DND-41 (cell line): ENCODE measurements at places on chromosomes 16 and 17.

GRCh38 chr17:350706-351448 is 1.7 kb downstream of the RPH3AL start:
- no peak for DNase-seq

- DNase-seq = no peak
Measured at GRCh38 chr16:66975302-66975893, 13.0 kb upstream of the CES4A start.

- no peak for DNase-seq
Measured at GRCh38 chr17:61415374-61416210, 15.9 kb downstream of the TBX2 start.

DNA sequence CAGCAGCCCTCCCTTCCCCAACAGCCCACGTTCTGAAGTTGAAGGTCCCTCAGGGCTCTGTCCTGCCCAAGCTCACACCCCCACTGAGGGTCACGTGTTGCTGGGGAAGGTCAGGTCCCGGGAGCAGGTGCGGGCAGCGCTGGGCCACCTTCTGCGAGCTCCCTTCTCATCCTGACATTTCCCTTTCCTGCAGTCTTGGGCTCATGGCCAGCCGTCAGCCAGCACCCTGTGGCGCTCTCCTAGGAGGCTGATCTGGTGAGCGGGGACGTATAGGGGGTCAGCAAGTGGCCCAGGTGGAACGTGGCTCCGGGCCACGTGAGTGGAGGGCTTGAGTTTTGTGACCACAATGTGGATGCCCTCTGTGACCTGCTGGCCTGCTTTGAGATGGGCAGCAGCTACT is 73.4 kb downstream of the RAP1GAP2 start:
- DNase-seq = no peak

DNA sequence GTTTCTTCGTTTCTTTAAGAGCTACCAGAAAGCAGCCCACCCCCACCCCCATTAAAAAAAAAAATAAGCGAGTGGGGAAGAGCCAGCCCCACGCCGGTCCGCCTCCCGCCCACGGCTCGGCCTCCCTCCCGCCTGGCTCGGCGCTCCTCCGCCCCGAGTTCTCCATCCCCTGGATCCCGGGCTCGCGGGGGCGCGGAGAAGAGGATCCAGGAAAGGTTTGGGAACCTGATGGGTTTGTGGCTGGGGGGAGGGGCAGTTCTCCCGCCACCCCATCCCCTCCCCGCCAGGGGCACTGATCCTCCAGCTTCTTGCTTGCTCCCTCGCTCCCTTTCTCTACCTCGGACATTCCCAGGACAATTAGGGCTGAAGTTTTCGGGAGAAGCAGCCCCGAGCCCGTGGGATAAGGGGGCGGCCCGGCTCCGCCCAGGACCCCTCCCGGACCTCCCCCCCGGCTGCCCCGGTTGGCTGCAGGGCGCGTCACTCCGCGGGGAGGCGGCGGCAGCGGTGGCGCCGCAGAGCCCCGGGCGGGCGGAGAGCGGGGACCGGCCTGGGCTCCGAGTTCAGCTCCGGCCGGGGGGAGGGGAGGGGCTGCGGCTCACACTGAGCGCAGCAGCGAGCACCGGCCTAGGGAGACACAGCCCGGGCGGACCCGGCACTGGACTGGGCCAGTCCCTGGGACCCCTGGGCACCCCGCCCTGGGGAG is 1.0 kb upstream of the SALL1 start:
- DNase-seq = no peak

GRCh38 chr16:86510465-86511261 is at the start of gene FOXF1:
Gene FOXF1 (plus strand): TSS chr16:86510527. CDS start chr16:86510570, 43 bp downstream.
- DNase-seq = no peak

DNA sequence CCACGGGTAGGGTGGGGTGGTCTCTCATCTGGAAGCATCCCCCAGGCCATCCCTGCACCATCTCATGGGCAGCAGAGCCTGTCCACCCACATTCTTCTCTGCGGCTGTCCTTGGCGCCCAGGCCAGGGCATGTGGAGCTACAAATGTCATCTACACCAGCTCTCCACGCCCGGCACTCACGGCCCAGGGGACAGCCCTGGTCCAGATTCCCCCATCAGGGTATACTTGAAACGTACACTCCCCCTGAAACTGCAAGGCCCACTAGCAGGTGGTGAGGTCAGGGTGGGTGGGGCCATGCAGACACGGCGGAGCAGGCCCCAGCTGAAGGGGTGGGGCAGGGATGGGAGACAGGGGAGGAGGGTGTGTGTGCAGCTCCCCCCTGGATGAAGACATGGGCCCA is 3.2 kb upstream of the SOX8 start:
- no peak for DNase-seq

- peak; percentile 25 for DNase-seq
Measured at GRCh38 chr16:85330694-85331188, 218.5 kb upstream of the CIBAR2 start.

DNA sequence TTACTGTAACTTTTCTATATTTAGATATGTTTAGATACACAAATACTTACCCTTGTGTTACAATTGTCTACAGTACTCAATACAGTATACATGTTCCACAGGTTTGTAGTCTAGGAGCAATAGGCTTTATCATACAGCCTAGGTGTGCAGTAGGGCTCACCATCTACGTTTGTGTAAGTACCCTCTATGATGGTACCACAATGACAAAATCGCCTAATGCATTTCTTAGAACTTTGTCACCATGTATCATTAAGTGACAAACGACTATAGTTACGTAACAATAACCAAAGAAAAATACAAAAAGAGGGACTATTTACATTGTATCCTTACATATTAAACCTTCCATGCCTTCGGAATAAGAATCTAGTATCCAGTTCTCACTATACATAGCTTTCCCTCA is 8.0 kb downstream of the STAT5B start:
- DNase-seq = no peak

DNA sequence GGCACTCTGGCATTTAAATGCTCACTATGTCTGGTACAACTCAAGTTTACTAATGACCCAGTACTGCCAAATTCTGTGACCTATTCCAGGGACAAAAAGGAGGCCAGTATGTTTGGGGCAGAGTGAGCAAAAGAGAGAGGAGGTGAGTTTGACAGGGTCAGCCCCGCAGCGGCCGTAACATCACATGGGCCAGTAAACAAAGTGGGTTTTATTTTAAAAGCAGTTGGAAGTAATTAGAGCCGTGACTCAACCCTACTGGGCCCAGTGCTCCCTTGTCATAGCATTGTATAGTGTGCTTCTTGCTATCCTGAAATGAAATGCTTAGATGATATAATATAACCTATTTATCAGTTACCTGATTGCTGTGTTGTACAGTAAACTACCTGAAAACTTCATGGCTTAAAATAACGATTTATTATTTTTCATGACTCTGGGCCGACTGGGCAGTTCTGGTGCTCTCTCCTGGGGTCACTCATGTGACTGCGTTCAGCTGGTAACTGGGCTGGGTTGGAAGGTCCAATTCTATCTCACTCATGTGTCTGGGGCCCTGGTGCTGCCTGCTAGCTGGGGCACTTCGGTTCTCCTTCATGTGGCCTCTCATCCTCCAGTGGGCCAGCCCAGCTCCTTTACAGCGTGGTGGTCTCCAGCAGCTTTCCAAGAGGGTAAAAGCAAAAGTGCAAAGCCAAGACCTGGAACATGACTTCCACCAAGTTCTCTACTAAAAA is 27.4 kb downstream of the IQCK start:
- DNase-seq = no peak

- no peak for DNase-seq
Measured at GRCh38 chr16:70573451-70574121, 50.0 kb downstream of the SF3B3 start.

- no peak for DNase-seq
Measured at GRCh38 chr17:81367171-81367570, 28.1 kb upstream of the BAHCC1 start.

- DNase-seq = no peak
Measured at GRCh38 chr16:70473446-70474319, 19.3 kb downstream of the FCSK start.

DNA sequence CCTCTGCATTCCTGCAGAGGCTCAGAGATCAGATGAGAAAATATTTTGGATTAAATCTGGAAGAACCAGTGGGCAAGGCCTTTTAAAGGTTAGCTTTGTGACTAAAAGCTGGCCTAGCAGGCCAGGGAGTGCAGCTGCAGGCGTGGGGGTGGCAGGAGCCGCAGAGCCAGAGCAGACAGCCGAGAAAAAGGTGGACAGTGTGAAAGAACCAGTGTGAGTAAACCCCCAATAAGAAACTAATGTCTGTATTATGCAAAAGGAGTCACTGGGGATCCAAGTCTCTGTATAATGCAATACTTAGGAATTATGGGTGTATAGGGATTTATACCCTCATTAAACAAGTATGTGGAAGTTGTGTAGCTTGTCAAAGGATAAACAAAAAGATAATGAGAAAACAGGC is 21.4 kb upstream of the SPACA3 start:
- no peak for DNase-seq

DNA sequence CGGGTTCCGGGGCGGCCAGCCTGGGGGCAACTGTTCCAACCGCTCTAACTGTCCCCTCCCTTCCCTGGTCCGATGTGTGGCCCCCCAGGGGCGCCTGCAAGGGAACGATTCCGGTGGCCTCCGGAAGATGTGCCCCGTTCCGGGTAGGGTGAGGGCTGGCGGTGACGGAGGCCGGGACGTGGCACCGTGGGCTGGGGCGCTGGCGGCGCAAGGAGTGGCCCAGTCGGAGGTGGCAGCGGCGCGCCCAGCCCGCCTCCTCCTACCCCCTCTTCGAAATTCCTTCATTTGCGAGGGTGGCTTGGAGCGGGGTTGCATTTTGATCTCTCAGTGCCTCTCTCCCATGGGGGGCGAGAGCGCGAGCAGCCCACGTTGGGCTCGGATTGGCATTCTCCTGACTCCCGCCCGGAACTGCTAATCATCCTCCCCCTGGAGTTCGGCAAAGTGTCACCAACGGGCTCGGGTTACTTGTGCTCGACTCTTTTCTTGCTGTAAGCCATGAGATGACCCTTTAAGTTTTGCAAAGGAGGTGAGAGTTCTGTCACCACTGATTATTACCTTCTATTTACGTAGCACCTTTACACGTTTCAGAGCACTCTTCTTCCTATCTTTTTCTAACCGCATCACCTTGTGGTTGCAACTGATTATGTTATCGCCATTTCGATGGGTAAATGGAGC is 622 bp downstream of the NDEL1 start:
- DNase-seq = peak; percentile 56

DNA sequence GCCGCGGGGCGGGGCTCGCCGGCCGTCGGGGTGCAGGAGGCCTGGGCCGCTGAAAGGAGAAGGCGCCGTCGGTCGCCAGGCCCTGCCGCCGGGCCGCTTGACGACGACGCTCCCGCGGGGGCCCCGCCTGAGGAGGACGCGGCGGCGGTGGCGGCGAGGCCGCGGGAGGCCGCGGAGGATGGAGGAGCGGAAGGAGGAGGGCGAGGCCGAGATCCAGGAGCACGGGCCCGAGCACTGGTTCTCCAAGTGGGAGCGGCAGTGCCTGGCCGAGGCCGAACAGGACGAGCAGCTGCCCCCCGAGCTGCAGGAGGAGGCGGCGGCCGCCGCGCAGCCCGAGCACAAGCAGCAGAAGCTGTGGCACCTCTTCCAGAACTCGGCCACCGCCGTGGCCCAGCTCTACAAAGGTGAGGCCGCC is 430 bp downstream of the HAPSTR1 start:
- peak; percentile 42 for DNase-seq

DNA sequence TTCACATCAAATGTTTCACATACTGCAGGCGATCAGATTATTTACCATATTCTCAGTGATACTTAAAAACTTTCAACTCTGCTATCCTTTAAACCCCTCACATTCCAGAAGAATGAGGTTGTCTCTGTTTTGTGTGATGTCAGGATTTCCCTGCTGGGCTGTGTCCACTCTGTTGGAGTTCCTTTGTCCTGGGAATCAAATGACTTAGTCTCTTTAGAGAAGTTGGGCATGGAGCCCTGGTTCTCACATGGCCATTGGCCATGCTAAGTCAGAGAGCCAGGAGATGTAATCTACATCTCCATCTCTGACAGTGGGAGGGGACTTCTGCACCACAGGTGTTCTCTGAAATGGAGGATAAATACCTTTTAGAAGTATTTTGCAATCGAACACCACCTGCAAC is 205.1 kb upstream of the MAF start:
- no peak for DNase-seq

DNA sequence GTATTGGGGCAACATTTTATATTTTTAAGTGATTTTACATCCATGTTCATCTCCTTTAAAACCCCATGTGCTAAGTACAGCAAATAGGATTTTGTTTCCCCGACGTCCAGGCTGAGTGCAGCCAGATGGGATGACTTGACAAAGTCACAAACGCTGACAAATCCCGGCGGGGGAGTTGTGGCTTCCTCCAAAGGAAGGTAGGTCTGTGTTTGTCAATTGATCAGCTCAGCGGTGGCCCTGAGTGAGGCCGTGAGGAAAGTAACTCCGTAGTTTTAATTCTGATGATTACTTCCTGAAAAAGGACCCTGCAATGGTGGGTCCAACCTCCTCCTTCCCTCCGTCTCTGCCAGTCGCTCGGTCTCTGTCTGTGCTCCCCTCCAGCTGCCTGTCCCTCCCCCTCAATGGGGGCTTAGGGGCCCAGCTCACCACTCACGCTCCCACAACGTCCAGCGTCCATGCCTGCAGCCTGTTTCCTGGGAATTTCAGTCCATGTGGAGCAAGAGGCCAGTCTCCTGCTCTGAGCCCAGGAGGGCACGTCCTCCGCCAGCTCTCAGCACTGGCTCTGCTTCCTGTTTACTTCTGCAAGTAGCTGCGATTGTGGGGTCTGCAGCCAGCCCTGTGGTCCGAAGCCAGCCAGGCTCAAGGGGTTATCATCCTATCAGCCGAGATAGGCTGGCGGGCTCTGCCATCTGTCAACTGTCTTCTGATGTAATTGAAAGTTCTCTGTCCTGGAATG is 209.4 kb upstream of the FOXF1 start:
- no peak for DNase-seq

GRCh38 chr17:13498184-13498583 is 103.5 kb downstream of the HS3ST3A1 start:
- DNase-seq = no peak

DNA sequence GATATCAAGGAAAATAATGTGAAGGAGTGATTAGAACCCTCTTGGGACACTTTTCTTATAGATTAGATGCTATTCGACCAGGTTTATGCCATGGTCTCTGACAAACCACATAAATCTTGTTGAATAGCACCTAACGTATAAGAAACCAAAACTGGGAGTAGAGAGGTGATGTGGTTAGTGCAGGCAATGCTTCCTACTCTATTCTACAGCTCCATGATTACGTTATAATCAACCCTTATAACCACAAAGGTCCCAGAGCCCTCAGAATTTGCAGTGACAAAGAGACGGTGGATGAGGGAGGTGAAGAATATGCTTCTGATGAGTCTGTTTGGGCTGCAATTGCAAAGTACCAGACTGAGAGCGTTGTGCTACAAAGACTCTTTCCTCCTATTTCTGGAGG is 78.4 kb downstream of the ARHGAP44 start:
- no peak for DNase-seq

- DNase-seq = no peak
Measured at GRCh38 chr16:31404353-31405064, 11.4 kb downstream of the ITGAD start.

- no peak for DNase-seq
Measured at GRCh38 chr17:72571813-72572396, 451.1 kb downstream of the SOX9 start.
